Sigmoid colon (tissue), 7 donors: ENCODE measurements at places on chromosomes 12 and 14. TPM values are rescaled to one million over a fixed set of nuclear protein-coding genes. Genes with fewer than 3 reads are reported as not detected.

The SEL1L gene
- 57.1 TPM for total RNA-seq

- no peak for DNase-seq
These were observed 33.8 kb upstream of the SLC24A4 start for GRCh38 chr14:92288994-92289660.

- no peak for DNase-seq
These were observed 32.6 kb upstream of the FGD4 start for GRCh38 chr12:32366714-32367113.

DNA sequence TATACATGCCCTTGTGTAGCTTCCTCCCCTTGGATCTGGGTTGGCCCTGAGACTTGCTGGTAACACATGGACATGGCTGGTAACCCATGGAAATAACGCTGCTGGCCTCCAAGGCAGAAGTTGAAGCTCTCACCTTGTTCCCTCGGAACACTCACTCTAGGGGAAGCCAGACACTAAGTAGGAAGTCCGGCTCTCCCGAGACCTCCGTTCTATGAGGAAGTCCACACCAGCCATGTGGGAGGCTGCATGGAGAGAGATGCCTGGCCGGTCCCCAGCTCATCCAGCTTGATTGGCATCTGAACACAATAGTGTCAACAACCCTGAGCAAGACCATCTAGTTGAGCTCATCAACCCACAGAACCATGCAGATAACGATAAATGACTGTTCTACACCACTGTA, 39.7 kb upstream of the VRK1 start:
- peak; percentile 21 for DNase-seq

The DHRS7 gene
- 43.7 TPM for total RNA-seq

The KRT72 gene
- not detected for total RNA-seq

DNA sequence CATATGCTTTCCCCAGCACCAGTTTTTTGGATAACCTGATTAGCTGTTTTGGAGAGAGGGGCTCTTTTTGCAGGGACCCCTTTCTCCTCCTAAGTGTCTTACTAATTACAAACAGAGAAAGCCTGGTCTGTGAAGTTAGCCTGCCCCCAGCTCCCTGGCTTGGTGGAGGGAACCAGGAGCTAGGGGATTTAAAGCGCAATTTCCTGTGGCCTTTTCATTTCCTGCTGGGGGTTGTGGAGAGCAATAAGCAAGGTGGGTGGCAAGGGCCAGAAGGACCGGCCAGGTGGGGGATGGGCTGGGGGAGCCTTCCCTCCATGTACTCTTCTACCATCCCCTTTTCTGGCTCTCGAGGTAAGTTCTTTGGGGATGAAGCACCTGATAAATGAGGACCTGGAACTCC, 4.1 kb upstream of the CISTR start:
- DNase-seq, result no peak

GRCh38 chr14:88256997-88257950, 65.8 kb downstream of the KCNK10 start:
- no peak for DNase-seq

The NAP1L1 gene
- 424 TPM for total RNA-seq

DNA sequence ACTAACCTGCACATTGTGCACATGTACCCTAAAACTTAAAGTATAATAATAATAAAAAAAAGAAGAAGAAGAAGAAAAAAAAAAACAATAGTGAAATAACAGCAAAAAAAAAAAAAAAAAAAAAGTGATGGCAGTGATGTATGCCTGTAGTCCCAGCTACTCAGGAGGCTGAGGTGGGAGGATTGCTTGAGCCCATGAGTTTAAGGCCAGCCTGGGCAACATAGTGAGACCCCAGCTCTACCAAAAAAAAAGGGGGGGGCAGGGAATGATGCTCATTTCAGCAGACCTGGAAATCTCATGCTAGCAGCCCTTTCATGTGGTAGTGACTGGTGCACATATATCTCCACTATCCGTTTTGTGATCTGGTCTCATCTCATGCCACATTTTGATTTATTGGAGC, 20.8 kb downstream of the TRAFD1 start:
- DNase-seq, result no peak

The CCDC38 gene
- not detected for total RNA-seq

DNA sequence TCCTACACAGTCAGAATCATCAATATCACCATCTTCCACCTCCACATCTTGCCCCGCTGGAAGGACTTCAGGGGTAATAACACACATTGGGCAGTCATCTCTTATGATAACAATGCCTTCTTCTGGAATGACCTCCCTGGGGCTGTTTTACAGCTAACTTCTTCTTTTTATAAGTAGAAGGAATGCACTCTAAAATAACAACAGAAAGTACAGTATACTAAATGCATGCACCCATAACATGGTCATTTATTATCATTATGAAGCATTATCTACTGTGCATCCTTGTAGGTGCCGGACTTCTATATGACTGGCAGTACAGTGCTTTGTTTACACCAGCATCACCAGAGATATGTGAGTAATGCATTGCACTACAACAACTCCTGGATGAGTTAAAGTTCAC, 19.0 kb upstream of the NUAK1 start:
- DNase-seq, result no peak

The AKAP3 gene
- 1.6 TPM for total RNA-seq

DNA sequence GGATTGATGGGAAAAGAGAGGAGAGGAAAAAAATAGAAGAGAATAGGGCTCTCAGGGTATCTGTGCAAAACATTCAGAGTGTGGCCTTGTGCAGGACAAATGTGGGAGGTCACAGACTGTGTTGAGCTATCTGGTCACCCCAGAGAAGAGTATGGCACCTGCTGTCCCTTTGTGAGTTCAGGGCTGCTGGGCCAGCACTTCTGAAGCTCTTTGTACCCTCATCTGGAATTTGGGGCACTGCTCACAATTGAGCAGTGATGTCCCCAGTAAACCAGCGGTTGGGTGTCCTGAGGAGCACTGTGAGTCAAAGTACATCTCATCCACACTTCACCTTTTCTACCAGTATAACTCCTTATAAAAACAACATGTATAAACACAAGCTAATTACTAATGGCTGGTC, 2.6 kb upstream of the KRT81 start:
- DNase-seq, result no peak

The XPOT gene
- total RNA-seq, result 26.9 TPM

DNA sequence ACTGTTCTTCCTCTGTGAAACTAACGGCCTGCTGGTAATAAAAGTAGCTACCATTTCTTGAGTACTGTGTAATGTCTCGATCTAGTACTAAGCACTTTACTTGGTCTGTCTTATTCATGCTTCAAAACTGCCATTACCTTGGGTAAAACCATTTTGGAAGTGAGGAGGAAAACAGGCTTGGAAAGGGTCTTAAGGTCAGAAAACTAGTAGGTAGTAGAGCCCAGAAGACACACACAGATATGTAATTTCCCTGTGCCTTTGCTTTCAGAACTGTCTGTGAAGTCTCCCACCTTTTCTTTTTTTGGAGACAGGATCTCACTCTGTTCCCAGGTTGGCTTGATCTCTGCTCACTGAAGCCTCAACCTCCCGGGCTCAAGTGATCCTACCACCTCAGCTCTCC, 3.4 kb upstream of the DDX55 start:
- DNase-seq, result no peak

DNA sequence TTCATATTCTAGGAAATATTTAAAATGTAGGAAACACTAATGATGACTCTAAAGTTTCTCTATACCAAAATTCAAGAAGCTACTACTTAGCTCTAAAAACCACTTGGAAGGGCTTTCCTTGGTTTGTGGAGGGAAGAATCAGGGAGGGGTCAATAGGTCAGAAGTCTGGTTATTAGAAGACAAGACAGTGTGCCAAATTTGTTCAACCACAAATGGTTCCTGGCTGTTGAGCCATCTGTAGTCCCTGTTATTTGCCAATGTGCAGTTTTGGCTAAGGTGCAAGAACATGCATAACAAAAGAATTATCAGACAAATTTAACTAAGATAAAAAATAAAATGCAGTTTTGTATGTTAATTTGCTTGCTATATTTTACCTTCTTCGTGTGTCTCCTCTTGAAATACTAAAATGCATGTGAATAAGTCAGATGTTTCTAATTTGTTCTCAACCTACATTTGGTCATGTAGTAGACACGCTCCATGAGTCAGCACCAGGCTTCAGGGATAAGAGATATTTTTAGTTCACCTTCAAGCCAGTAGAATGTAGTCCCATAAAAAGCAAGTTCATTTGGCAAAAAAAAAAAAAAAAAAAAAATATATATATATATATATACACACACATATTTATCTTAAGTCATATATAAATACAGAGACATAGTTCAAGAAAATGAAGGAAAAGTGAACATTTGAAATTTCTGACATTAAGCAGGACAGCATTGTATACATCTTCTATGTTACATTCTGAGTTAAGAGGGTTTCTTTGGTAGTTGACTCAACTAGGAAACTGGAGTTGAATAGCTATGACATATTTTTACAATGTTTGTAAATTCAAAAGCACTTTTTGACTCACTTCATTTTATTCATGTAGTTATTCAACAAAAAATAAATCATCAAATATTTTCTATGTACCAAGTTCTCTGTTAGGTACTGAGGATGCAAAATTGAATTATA, 123.3 kb downstream of the KCNC2 start:
- no peak for DNase-seq

- DNase-seq, result no peak
These were observed 4.2 kb downstream of the GSG1 start for GRCh38 chr12:13099066-13099843.

GRCh38 chr14:68495101-68496039, 297.5 kb downstream of the ZFP36L1 start:
- DNase-seq, result no peak

The MDGA2 gene
- 1.2 TPM for total RNA-seq

DNA sequence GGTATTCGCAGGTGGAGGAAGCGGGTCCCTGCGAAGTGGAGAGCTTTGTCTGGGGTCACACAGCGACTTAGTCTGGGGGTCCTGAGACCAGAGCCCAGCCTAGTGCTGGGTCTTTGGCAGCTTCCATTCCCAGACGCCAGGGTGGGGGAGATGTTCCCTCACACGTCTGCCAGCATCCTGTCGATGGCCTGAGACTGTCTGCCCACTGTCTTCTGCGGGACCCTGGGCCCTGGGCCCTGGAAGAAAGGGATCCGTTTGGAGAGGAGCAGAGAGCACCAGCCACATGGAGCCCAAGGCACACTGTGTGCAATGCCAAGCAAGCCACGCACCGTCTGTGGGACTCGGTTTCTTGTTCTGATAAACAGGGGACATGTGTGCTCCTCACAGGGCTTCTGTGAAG, 197.2 kb downstream of the KIF26A start:
- DNase-seq, result no peak

DNA sequence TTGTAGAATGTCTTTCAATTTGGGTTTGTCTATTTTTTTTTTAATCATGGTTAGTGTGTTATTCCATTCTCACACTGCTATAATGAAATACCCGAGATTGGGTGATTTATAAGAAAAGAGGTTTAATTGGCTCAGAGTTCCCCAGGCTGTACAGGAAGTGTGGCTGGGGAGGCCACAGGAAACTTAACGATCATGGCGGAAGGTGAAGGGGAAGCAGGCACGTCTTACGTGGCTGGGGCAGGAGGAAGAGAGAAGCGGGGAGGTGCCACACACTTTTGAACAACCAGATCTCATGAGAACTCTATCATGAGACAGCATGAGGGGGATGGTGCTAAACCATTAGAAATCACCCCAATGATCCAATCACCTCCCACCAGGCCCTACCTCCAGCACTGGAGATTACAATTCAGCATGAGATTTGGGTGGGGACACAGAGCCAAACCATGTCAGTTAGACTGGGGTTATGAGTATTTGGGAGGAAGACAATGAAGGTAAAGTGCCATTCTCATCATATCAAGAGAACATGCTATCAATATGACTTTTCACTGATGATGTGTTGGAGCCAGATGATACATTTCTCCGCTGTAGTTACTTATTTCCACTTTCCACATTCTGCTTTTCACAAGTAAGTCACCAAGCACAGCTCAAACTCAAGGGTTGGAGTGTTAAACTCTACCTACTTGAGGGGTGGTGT, 45.8 kb downstream of the AP5M1 start:
- no peak for DNase-seq

DNA sequence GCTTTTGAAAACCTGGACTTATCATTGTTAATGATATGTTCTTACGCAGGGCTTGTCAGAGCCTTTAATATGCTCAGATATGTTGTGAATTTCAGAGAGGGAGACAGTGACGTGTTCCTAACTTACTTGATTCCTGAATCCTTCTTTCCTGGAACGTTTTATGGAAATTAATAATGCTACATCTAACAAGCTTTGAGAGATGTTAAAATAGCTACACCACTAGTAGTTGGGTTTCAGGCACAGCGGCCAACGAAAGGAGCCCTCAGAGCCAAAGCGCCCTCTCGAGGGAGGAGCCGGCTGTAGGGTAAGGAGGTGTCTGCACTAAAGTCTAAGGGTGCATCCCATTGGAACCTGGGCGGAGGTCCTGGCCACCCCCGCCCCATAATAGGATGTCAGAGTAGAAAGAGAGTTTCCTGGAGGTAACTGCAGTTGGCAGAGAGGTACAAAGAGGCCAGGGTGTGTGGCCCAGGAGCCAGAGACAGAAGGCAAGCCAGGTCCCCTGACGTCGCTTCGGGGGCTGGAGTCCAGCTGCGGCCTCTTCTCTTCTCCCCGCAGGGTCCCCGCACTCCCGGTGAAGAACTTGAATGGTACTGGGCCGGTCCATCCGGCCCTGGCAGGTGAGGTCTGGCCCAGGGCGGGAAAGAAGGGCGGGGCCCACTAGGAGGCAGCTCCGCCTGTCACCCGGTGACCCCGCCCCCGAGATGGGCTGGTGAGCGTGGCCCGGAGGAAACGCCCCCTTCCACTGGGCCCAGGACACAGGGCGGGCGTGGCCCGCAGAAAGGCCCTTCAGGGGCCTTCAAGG, 36.3 kb downstream of the DTX1 start:
- no peak for DNase-seq

DNA sequence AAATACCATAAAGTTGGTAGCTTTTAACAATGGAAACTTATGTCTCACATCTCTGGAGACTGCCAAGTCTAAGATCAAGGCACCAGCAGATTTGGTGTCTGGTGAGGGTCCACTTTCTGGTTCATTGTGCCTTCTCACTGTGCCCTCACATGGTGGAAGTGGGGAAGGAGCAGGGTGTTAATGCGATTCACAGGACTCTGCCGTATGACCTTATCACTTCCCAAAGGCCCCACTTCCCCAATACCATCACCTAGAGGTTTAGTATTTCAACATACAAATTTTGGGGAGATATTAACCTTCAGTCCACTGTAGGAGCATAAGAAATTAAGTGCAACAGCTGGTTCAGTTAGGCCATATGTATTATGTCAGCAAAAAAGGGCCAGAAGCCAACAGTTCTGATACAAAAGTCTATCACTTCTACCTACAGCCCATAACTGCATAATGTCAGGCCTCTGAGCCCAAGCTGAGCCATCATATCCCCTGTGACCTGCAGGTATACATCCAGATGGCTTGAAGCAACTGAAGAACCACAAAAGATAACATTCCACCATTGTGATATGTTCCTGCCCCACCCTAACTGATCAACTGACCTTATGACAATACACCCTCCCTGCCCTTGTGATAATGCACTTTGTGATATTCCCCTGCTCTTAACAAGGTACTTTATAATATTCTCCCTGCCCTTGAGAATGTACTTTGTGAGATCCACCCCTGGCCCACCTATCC, 24.7 kb downstream of the DDHD1 start:
- DNase-seq, result no peak

The MED6 gene
- total RNA-seq, result 30.5 TPM

DNA sequence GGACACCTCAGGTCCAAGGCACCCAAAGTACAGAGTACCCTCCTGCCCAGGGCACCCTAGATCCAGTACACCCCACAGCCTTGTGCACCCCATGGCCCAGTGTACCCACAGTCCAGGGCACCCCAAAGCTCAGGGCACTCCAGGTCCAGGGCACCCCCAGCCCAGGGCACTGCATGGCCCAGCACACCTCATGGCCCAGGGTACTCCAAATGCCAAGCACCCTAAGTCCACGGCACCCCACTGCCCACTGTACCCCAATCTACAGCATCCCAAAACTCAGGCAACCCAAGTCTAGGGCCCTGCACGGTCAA, 6.0 kb downstream of the JAG2 start:
- no peak for DNase-seq

GRCh38 chr12:6288235-6288634, 22.2 kb upstream of the PLEKHG6 start:
- no peak for DNase-seq
